ENCODE measurements at places on chromosomes 12 and 14.

DNA sequence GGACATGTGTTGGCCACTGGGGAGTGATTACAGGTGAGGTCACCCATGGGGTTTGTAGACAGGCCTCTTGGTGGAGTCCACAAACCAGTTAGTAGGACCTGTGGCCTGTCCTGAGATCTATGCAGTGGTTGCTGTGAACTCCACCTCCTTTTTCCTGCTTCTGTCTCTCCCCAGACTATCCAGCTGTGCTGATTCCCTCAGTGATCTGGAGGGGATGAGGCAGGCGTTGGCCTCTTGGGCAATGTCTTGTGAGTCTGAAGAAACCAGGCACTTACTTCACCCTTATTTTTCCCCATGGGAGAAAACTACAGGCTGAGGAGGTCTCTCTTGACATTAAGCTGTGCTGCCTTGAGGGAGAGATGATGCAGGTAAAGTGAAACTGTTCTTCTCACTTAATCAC is 257.2 kb upstream of the PRICKLE1 start:
- DNase-seq, result no peak

DNA sequence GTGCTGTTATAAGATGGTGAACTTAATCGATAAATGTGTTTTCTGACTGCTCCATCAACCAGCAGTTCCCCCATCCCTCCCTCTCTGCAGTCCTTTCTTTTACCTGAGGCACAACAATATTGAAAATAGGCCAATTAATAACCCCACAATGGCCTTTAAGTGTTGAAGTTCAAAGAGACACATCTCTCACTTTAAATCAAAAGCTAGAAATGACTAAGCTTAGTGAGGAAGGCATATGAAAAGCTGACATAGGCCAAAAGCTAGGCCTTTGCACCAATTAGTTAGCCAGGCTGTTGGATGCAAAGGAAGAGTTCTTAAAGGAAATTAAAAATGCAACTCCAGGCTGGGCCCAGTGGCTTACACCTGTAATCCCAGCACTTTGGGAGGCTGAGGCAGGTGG is 43.7 kb downstream of the SAV1 start:
- DNase-seq, result no peak

- no peak for DNase-seq
Measured at GRCh38 chr12:61916831-61917230, 343.4 kb upstream of the USP15 start.

DNA sequence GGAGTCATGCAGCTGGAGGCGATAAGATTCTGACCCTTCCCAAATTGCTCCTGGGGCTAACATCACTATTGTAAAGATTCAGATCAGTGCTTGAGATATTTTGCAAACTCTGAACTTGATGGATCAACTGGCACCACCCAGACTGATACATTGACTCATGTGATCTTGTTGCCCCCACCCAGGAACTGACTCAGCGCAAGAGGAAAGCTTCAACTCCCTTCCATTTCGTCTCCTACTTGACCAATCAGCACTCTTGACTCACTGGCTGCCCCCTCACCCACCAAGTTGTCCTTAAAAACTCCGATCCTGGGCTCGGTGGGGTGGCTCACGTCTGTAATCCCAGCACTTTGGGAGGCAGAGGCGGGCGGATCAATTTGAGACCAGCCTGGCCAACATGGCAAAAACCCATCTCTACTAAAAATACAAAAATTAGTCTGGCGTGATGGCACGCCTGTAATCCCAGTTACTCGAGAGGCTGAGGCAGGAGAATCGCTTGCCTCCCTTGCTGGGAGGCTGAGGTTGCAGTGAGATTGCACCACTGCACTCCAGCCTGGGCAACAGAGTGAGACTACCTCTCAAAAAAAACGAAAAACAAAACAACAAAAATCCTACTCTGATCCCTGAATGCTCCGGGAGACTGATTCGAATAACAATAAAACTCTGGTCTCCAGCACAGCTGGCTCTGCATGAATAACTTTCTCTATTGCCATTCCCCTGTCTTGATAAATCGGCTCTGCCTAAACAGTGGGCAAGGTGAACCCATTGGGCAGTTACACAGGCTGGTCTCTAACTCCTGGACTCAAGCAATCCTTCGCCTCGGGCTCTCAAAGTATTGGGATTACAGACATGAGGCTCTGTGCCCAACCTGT is 9.8 kb upstream of the ARF6 start:
- no peak for DNase-seq

- no peak for DNase-seq
Measured at GRCh38 chr12:102498471-102498870, 18.1 kb upstream of the IGF1 start.

DNA sequence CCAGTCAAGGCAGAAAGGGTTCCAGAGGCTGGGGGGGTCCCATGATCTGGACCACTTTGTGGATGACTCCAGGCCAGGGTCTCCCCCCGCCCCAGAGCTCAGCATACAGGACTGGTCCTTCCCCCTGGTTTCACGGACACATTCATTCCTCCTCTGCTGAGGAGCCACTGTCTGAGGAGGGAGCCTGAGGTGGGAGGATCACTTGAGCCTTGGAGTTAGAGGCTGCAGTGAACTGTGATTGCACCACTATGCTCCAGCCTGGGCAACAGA is 6.8 kb downstream of the TESC start:
- no peak for DNase-seq

DNA sequence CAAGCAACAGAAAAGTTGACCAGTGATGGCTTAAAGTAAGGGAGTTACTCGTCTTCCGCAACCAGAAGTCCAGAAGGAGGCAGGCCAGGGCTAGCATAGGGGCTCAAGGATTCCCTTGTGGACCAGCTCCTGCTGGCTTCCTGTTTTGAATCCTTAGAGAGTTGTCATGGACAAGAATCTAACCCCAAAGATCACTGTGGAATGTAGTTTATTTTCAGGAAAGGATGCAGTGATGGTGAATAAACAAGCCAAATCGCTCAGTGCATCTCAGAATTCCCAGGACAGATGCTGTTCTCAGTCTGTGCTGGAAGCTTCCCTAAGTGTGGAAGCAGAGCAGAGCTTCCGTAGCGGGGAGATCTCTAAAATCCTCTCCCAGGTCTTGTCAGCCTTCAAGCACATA is 311.3 kb downstream of the C12orf75 start:
- no peak for DNase-seq

DNA sequence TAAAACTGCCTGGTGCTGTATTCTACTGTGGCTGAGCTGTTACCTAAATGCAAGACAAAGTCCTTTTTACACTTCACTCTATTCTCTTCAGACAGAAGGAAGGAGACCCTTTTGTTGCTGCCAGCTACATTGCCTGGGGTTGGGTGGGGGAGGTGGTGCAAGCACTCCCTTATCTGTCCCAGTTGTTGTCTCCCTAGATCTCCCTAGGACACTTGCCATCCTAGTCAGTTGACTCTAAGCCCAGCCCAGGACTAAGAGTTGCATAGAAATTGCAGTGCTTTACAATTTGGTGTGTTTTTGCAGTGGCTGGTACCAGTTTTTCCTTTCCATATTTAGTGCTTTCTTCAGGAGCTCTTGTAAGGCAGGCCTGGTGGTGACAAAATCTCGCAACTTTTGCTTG is 35.1 kb downstream of the SCYL2 start:
- DNase-seq, result no peak

GRCh38 chr12:27901959-27902358 is 70.6 kb downstream of the PTHLH start:
- no peak for DNase-seq

DNA sequence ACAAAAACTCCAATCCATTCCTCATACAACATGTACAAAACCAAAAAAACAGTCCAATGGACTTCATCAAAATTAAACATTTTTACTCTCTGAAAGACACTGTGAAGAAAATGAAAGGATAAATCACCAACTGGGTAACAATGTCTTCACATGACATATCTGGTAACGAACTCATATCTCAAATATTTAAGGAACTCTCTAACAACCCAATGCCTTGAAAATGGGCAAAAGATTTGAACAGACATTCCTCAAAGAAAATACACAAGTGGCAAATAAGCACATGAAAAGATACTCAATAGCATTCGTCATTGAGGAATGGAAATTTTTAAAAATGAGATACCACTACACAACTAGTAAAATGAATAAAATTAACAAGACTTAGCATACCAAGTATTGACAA is 198.7 kb upstream of the RASSF8 start:
- DNase-seq, result no peak

DNA sequence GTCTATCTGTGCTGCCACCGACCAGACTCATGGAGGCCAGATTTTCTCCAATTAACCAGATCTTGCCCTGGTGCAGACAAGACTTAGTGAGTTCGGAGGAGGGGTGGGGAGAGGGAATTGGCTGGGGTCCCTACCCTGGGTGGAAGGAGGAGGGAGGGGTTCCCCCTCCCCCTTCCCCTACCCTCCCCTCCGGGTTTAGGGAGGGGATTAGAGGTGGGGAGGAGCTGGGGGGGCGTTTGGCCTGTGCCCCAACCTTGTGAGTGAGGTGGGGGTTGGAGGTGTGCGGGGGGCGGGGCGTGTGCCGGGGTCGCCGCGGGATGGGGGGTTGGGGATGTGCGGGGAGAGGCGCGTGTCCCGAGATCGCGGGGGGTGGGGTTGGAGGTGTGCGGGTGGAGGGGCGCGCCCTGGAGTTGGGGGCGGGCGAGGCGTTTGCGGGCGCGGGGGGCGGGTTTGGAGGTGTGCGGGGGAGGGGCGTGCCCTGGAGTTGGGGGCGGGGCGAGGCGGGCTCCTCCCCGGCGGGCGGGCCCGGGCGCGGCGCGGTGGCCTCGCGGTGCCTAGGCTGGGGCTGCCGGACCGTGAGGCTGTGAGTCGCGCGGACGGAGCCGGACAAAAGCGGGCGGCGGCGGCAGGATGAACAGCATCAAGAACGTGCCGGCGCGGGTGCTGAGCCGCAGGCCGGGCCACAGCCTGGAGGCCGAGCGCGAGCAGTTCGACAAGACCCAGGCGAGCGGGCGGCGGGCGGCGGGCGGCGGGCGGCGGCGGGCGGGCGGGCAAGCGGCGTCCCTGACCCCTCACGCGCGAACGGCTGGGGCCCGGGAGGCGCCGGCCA is at the start of gene HIP1R:
TSS of gene HIP1R (plus strand) at position 537 of the 829 bp plus-strand sequence. CDS start at position 631, 94 bp downstream.
- DNase-seq, result peak; percentile 31

DNA sequence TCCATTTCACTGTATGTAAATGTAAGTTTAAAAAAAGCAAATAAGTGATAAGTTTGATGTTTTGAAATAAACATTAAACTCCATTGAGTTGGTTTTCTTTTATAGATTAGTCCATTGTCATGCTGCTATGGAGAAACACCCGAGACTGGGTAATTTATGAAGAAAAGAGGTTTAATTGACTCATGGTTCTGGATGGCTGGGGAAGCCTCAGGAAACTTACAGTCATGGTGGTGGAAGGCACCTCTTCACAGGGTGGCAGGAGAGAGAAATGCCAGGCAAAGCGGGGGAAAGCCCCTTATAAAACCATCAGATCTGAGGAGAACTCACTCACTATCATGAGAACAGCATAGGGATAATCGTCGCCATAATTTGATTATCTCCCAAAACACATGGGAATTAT is 48.4 kb upstream of the OXA1L start:
- no peak for DNase-seq

DNA sequence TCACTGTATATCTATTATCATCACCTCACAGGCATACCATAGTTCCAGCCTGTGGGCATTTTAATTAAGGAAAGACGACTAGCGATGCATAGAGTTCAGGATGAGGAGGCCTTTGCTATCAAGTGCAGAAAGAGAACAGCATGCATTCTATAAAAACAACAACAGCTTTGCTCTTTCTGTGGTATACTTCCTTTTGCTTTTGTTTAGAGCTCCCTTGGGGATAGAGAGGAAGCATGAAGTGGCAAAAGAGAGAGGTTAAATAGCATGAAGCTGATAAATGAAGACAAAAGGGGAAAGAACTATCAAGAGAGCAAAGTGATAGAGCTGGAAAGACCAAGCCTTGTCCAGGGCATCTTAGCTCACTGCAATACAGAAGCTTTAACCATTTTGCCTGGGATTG is 23.5 kb downstream of the IFNG-AS1 start:
- no peak for DNase-seq

- peak; percentile 27 for DNase-seq
Measured at GRCh38 chr12:127677537-127678131, 589.3 kb upstream of the TMEM132C start.

GRCh38 chr14:58912287-58912686 is 274.5 kb downstream of the DACT1 start:
- no peak for DNase-seq

DNA sequence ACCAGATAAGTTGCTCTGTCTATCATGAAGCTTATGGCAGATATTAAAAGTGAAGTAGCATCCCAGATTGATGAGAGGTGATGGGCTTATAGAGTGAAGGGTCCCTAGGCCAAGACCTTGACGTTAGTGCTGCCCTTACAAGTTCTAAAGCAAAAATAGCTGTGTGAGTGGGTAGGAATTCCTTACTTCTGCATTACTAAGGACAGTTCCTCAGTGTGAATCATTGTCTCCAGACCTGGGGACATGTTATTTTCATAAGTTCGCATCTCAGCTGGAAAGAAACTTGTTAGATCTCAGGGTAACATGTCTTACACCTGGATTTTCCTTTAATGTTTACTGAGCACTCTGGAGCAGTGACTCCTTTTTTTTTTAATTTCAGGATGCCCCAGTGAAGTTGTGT is 28.7 kb downstream of the MAPKAPK5 start:
- DNase-seq, result no peak

- no peak for DNase-seq
Measured at GRCh38 chr12:26496170-26496569, 300.8 kb downstream of the SSPN start.

DNA sequence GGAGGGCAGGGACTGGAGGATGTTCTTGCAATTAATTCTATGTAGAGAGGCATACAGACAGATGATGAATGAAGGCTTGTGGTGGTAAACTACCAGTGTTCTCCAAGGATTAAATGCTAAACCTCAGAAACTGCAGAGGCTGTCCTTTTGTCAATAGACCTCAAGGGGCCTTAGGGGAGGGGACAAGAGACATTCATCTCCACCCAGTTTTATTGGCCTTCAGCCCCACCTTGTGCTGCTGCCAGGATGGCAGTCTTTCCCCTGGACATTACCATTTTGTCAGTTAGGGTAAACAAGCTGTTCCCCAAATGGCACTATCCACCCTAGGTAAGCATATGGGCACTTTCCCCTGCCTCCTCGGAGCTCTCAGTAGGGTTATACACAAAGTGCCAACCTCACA is 4.9 kb upstream of the SMAGP start:
- DNase-seq, result no peak

GRCh38 chr12:5047094-5047493 is 3.4 kb downstream of the KCNA5 start:
- no peak for DNase-seq

GRCh38 chr14:80269353-80269925 is 58.1 kb upstream of the DIO2 start:
- DNase-seq, result no peak

GRCh38 chr14:64646103-64646502 is 58.1 kb upstream of the PLEKHG3 start:
- DNase-seq, result no peak

DNA sequence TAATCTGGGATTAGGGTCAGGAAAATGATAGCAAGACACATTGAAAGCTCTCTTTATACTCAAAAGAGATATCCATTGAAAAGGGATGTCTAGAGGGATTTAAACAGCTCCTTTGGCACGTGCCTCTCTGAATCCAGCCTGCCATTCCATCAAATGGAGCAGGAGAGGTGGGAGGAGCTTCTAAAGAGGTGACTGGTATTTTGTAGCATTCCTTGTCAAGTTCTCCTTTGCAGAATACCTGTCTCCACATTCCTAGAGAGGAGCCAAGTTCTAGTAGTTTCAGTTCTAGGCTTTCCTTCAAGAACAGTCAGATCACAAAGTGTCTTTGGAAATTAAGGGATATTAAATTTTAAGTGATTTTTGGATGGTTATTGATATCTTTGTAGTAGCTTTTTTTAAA is 25.4 kb upstream of the PLEKHD1 start:
- no peak for DNase-seq

- no peak for DNase-seq
Measured at GRCh38 chr12:99767809-99768208, 120.3 kb downstream of the GARIN6 start.

- DNase-seq, result no peak
Measured at GRCh38 chr12:116964054-116965050, 53.6 kb downstream of the FBXW8 start.

Measured in activated CD4-positive, alpha-beta T cell treated with anti-CD3 and anti-CD28 coated beads, Interleukin-2, amount 50 U/mL, for 24 hours (primary cell).